ENCODE measurements at places on chromosomes 7 and 10.

DNA sequence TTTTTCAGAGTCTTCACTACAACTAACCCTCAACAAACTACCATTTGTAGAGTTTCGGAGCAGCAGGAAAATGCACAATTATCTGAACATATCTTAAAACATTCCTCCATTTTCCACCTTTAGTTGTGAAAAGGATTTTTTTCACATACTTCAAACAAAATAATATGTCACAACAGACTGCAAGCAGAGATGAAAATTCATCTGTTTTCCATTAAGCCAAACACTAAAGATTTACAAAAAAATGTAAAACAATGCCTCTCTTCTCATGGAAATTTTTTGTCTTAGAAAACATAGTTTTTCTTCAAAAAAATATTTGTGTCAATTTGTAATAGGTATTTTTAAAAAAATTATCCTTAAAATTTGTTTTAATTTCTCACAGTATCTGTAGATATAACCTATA lies 98.9 kb downstream of the ARHGAP12 start:
- DNase-seq = no peak

- DNase-seq = no peak
Measured at GRCh38 chr10:35212856-35213255, 86.2 kb downstream of the CREM start.

DNA sequence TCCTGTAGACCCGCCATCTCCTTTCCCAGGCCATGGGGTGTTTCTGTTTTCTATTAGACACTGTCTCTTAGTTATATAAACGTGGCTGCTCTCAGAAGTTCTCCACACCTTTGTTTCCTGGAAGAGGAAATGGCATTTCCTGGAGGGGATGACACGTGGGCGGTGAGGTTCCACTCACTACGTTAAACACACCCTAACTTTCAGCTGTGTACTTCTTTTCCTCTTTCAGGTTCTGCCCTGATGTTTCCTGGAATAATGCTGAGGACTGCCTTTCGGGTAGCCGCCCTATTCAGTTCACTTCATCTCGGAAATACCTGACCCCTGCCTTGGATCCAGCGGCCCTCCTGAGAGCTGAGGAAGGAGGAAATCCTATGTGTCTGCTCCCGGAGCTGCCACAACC lies 3.4 kb upstream of the PRKCQ start:
- no peak for DNase-seq

GRCh38 chr10:81838950-81839349 lies 36.0 kb upstream of the NRG3 start:
- DNase-seq = no peak

DNA sequence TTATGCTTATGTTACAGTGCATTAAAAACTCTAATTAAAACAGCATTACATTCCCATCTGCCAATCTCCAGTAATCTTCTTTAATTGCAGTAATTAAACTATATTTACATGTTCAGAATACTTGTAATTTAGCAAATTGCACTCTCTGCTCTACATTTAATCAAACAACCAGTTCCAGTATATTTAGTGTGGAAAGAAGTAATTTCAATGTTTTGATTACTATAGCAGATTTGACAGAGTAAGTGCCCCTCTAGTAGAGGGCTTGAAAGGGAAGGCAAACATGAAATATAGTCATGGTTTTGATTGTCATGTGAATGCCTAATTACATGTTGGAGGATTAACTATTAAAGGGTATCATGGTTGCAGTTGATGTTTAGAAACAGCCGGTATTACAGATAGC lies 739.7 kb downstream of the AUTS2 start:
- DNase-seq = no peak

GRCh38 chr10:101050208-101051069 lies 11.3 kb upstream of the KAZALD1 start:
- DNase-seq = peak; percentile 36

- no peak for DNase-seq
Measured at GRCh38 chr10:31959461-31960173, 31.0 kb upstream of the ARHGAP12 start.

DNA sequence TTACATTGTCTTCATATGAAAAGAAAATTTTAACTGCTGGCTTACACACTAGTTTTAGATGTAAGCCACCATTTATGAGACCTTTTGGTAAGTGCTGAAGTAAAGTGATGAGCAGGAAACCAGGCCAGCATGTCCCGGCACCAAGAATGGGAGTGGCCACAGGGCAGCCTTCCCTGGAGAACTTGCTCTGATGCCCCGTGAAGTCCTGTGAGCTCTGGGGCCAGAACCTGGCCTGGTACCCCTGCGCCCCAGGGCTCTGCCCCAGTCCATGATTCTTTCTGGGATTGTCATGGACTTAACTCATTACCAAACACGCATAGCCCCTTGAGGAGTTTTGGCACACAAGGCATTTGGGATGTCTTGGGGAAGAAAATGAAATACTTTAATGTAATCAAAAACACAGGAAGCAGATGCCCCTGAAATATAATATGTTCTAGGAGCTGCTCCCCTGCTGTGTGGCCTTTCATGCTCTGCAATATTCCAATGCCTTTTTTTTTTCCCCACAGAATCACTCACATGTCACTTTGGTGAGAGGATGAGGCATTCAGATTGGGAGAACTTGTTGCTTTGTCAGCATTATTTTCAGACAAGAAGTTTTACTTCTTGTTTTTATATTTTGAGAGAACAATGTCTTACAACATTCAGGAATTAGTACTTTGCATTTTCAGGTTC lies 53.1 kb upstream of the CXCL12 start:
- no peak for DNase-seq

DNA sequence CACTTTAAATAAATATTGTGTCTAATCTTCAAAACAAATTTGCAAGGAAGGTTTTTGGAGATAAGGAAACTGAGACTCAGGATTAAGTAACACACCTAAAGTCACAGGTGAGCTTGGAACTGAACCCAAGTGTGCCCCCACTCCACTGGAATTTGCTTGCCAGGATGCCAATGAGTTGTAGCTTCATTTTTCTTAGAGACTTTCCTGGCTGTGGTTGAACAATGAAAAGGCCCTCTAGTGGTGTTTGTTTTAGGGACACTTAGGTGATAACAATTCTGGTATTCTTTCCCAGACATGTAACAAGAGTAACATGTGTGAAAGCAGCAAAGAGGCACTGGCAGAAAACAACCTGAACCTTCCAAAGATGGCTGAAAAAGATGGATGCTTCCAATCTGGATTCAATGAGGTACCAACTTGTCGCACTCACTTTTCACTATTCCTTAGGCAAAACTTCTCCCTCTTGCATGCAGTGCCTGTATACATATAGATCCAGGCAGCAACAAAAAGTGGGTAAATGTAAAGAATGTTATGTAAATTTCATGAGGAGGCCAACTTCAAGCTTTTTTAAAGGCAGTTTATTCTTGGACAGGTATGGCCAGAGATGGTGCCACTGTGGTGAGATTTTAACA lies 1.5 kb downstream of the IL6 start:
- DNase-seq = no peak

GRCh38 chr7:30303312-30304039 lies 19.1 kb downstream of the ZNRF2 start:
- DNase-seq = no peak

DNA sequence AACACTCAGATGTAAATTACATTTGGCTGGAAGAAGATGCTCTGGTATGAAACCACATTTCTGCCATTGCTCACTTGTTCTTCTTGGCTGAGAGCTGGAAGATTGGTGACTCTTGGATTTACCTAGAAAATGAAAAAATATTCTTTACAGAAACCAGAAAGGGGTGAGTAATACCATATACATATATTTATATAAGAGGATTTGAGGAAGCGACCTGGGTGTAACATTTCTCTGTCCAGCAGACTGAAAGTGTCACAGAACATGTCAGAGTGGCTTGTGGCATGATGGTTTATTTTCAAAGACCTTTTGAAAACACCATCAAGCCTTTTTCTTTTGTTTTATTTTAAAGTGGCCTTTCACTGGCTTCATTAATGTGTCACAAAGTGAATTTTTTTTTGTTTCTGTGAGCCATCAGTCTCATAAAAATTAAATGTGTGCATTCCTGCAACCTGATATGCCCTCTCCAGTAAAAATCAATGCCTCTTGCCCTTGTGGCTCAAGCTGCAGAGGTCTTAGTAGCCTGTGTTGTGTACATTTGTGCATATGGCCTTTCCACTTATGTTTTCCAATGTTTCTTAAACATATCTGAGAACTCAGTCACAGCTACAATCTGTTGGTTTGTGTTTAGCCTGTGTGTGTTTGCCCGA lies 23.5 kb downstream of the CREB5 start:
- no peak for DNase-seq

GRCh38 chr7:117114272-117114671 lies 161.0 kb downstream of the ST7 start:
- DNase-seq = no peak

DNA sequence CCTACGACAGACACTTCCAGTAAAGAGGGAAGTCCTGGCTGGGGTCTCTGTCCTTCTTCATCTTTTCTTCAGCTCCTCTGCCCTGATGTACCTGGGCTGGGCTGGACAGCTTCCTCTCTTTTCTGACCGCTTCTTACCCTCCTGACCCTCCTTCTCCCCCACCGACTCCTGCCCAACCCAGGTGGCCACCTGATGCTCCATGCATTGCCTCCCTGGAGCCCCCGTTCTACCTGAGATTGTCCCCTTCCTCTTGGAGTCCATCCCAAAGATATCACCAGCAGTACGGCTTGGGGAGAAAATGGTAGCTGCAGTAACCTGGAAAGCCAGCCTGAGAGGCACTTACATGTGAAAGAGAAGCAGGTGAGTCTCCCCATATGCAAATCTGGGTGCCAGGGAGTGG lies 566.3 kb downstream of the TCERG1L start:
- no peak for DNase-seq

GRCh38 chr7:24609570-24609969 lies 36.3 kb downstream of the PALS2 start:
- DNase-seq = no peak
